ENCODE measurements at places on chromosomes 13 and 19.

- no peak for DNase-seq
Measured at GRCh38 chr19:50328224-50328872, 829 bp downstream of the KCNC3 start.

DNA sequence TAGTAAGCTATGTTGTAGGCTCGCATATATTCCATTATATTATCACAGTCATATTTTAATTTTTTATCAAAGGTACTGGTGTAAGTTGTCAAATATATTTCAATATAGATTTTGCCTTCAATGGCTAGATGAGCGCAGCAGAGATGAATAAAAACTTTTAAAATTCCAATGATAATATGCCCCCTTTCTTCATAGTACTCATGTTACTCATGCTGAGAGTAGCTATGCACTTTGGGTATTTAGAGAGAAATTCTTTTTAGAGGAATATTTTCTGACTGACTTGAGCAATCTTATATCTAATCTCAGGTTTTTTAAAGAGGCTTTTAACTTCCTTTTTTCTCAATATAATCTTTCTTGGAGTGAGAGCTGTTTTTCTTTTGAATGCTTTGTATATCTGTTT lies 11.4 kb downstream of the ZNF254 start:
- no peak for DNase-seq

GRCh38 chr19:51470966-51471365 lies 7.4 kb upstream of the CEACAM18 start:
- DNase-seq: no peak

DNA sequence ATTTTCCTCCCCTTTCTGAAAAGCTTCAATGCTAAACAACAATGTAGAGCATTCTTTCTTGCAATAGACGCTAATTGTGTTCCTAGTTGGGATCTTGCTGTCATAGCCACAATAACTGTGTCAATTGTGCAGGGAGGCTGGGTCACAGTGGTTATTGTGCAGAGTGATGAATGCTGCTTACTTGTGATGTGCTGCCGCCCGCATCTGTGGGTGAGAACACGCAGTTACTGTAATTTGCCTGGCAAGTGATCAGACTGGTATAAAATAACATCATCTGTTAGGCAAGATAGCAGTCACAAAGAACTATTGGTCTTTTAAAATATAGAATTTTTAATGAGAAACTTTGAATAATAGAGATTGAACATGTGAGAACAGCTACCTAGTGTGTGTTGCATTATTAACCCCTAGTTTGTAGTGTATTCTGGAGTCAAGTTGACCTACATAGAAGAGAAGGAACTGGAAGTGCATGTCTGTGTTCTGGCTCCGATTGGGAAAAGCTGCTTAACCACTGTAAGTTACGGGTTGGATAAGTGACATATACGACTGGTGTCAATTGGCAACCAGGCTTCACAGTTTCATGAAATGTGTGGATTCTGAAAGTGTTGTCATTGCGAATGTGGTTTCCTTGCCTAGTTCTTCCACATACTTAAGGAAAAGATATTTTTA lies 43.6 kb downstream of the SLAIN1 start:
- no peak for DNase-seq

DNA sequence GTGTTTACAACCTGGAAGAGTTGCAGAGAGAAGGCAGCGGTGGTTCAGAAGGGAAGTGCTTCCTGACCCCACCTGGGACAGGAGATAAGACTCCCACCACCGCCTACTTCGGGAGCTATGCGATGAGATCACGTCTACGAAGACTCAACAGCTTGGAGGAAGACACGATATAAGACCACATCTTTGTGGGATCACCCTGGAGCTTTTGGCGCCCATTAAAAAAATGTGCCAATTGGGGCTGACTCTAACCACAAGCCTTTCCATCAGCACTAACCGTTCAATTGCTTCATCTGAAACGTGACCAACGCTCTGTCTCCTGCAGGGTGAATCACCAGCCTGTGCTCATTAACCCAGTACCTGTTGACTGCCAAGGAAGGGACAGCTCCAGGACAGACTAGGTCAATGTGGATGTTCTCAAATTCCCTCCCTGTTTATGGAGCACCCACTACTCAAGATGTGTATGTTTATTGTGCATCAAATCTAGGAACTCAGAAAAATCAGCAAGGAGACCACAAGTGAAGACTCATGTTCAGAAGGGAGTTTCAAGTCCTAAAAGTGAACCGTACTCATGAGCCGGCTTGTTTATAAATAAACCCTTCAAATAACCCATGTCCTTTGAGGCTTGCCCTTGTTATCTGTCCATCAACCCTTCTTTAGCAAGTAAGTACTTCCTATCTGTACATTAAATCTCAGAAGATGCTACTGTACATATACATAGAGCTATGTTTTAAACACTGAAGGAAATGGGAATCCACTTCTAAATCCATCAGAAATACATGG lies 67.5 kb downstream of the LATS2 start:
- no peak for DNase-seq

All from HEK293T (cell line).